ENCODE measurements at places on chromosomes 5 and 9.

- no peak for DNase-seq
These were observed 315.2 kb downstream of the ARHGAP26 start for GRCh38 chr5:143085319-143085917.

DNA sequence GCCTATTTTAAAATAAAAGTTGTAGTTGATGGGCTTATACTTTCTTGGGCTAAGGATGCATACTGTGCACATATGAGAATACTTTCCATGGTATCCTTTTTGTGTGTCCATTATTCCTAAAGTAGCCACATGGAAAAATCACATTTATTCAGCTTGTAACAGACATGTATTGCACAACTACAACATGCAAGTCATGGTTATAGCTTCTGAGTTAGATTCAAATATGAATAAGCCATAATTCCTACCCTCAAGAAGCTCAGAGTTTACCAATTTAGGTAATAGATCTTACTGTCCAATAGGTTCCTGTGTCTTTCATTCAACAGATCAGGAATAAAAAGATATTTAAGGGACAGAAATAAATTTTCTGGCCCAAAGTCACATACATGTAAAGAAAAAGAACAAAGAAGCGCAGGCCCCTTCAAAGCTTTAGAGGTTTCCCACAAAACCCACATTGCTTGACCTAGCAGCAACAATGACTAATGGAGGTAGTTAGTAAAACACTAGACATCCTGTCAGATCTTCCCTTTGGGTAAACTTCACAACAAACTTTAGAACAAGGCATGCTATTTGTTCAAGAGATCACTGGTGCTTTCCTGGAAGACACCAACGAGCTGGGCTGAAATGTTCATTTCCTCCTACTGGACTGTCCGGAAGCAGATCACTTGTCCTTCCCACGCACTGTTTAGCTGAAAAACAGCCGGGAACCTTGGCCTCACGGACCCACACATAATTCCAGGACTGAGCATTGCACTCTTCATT is 78.4 kb upstream of the ITGA1 start:
- DNase-seq = peak; percentile 16

DNA sequence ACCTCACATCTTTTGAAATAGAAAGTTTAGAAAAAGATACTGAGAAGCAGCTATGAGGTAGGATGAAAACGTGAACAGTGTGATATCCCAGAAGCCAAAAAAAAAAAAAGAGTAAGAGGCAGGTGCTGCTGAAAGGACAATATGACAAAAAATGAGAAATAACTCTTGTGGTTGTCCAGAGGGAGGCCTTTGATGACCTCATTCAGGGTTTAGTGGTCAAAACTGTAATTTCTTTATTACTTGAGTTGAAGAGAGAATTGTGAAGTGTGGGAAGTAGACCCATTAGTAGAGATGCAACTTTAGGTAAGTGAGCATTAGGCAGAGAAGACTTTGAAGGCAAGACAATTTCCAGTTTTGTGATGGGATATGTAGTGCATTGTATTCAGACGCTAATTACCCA is 1306.3 kb upstream of the ACO1 start:
- DNase-seq = no peak

GRCh38 chr9:31166516-31166915 is 1217.9 kb upstream of the ACO1 start:
- no peak for DNase-seq

GRCh38 chr9:96420468-96421219 is 2.5 kb upstream of the ZNF367 start:
- DNase-seq = peak; percentile 27

DNA sequence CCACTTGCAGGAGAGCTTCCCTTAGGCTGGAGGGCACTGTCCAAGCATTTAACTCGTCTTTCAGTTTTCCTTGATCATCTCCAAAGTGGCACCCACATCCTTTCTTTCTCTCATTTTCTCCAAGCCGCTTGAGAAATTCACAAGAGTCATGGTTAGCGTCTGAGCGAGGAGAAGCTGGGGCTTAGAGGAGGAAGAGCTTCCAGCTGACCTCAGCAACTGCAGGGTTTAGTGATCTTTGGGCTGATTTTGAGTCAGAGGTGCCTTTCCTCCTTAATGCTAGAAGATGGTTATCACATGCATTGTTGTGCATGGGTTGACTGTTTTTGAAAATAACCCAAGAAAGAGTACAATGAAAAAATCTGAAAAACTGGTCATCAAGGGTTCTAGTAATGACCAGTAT is 134.7 kb downstream of the GADD45G start:
- no peak for DNase-seq

- peak; percentile 47 for DNase-seq
These were observed 29.0 kb upstream of the CDKN2B start for GRCh38 chr9:22037954-22038690.

- no peak for DNase-seq
These were observed 35.6 kb downstream of the MTX3 start for GRCh38 chr5:79955356-79955895.

DNA sequence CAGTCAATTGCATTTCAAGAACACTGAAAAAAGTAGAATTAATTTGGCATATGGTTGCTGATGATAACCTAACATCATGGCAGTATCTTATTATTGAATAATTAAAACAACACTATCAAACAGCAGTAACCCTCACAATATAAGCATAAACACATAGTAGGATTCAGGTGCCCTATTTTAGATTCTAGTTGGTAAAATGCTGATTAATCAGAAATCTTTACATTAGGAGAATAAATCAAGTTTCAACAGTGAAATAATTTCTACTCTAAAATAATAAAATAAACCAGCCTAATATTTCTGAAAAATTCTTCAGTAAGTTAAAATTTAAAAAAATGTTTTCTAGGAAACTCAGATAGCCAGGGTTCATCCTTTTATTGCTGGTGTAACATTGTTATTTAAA is 76.4 kb upstream of the NUDT12 start:
- DNase-seq = no peak

DNA sequence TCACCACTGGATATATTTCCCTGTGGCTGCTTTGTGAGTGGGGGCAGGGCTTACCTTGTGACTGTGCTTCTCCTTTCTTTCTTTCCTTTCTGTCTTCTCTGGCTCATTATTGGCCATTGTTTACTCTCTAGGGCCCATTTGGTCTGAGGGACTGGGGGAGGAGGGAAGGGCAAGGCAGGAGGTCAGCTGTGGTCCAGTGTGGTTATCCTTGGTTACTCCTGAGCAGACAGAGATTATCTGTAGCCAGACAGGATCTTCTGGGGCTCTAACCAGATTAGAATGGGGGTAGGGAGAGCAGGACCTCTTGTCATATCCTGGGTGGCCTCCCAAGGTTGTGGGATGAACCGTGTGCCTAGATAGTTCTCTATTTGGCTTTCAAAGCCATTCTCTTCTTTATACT is 71.2 kb downstream of the ANKRD55 start:
- no peak for DNase-seq

DNA sequence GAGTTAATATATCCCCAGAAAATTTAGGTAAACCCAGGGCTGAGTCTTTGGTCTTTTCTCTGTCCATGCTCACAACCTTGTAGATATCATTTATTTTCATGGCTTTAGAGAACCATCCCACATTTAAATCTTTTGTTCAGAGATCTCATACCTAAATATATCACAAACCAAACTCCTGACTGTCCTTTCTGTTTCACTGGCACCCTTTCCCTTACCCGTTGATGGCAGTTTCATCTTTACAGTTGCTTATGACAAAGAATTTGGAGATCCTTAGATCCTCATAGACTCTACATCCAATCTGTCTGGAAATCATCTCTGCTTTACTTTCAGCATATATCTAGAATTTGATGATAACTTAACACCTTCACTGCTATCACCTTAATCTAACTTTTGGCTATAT is 19.2 kb downstream of the RNF180 start:
- no peak for DNase-seq

- DNase-seq = no peak
These were observed 89.9 kb downstream of the BARX1 start for GRCh38 chr9:93865245-93865644.

- no peak for DNase-seq
These were observed 301.3 kb downstream of the CWC27 start for GRCh38 chr5:65070026-65070425.

DNA sequence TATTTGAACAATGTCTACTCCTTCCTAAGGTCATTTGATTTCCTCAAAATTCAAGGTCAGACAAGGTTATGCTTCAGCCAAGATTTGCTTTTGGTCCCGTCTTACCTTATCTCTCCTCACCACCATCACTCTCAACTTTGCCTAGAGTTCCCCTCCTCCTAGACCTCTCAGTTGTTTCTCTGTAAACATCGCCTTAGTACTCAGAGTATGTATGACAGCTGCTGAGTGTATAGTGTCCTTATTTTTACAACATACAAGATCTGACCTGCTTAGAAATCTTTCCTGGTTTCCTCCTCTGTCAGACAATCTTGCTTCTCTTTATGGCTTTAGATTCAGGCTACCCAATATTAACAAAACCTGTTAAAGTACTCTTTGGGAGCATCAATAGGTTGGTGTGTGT is 50.0 kb upstream of the C6 start:
- DNase-seq = no peak

DNA sequence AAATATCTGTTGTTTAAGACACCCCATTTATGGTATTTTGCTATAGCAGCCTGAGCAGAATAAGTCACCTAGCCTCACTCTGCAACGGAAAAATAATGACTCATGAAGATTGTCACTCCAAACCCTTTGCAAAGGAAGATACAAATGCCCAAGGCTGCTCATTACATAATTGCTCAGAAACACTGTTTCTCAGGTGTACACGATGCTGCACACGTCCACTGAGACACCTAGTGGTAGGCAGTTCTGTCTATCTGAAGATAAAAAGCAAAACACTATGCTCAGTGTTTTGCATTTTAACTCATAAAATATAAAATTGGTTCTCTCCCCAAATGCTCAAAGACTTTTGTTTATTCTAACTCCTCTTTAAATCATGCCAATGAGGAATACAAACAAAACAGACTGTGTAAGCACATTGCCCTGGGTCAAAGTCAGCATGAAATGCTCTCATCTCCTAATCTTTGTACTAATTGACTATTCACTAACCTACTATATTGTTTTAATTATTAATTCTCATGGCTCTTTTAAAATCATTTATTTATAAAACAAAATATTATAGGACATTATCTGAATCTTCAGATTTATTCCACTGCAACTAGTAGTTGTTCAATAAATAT is 7.7 kb upstream of the TSLP start:
- DNase-seq = no peak

- DNase-seq = no peak
These were observed 232.8 kb downstream of the MAN2A1 start for GRCh38 chr5:109922381-109922995.

- no peak for DNase-seq
These were observed 78.6 kb upstream of the ABCA1 start for GRCh38 chr9:105006514-105006913.

- DNase-seq = no peak
These were observed 350.8 kb downstream of the EFNA5 start for GRCh38 chr5:107319901-107320300.

- DNase-seq = no peak
These were observed 111.9 kb downstream of the ROR2 start for GRCh38 chr9:91837981-91838731.

DNA sequence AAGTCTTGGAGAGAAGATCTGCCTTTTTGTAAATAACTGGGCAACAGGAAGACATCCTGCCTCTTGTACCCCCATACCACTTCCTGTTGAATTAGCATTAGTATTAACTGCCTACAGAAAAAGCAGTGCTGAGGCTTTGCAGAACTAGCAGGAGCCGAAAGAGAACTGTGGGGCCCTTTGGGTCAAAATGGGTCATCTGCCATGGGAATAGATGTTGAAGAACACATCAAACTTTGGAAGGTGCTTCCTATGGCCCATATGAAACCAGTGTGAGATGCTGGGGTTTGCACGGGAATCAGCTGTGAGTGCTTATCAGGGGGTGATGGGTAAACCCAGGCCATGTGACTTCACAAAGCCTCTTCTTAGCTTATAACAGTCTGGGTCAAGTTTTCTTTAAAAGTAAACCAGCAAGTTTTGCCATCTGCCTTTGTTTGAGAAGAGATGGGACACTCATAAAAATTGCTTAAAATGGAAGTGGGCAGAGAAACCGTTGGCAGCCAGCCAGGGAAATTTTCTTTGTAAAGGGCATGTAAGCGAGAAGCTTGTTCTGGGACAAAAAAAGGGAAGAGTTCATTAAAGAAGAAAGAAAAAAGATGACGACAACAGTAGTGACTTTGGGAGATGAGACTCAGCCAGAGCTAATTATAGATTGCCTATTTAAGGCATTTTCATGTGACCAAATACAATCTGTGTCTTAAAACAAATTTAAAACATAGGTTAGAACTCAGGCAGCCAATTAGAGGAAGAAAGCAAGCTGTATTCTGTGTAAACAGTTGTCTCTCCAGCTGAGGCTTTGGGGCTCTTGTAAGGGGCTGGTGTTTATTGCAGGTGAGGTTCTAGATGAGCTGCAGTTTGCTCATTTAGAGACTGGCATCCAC is 4.4 kb downstream of the SLC25A25 start:
- DNase-seq = peak; percentile 75

DNA sequence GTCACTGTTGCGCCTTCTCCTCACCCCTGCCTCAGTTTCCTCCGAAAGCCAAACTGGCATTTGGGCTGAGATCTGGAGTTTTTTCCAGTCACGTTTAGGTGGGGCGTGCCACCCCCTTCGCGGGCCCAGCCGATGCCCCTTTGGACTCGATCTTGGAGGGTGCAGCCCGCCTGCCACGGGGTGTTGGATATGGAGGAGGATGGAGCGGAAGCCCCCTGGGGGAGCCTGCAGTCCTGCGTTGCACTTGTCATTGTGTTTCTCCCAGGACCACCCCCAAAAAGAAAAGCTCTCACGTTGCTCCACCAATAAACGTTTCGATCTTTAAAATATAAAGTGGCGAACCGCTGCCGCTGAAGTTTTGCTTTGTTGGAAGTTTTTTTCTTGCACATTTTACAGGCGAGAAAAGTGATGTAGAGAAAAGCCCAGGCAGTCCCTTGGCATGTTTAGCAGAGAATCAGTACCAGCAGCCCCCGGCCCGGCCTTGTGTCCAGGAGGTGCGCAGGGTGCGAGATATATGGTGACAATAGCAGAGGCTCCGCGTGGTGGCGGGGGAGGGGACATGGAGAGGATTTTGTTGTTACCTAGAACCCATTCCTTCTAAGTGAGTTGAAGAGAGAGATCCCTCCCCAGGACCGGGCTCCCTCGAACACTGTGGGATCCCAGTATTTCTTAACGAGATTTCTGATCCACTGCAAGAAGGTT is 681 bp downstream of the F2R start:
- DNase-seq = peak; percentile 10

GRCh38 chr5:11491404-11492075 is 412.7 kb downstream of the CTNND2 start:
- no peak for DNase-seq

DNA sequence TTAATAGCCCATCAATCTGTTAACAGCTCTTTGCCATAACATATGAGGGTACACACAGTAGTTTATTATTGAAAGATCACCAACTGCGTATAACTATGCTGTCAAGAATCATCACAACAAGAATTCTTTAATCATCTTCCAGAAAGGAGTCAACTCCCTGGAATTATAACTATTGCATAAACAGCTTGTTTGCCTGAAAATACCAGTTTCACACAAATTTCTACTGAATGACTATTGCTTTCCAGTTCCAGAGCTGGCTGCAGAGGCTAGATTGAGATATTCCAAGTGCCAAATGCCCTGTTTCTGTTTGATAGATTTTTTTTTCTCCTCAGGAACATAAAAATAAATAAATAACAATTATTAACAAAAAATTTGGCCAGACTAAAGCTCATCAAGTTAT is 444.7 kb downstream of the TLE1 start:
- no peak for DNase-seq

- no peak for DNase-seq
These were observed 71.6 kb downstream of the SH3RF2 start for GRCh38 chr5:146007989-146008388.

Data from CD4-positive, alpha-beta T cell treated with Interleukin-21 for 1 hour (primary cell).